ENCODE measurements at places on chromosomes 5 and 9.

GRCh38 chr5:159825551-159826051 lies 90.7 kb upstream of the ADRA1B start:
- no peak for DNase-seq

GRCh38 chr9:6413365-6414246 lies 607 bp downstream of the UHRF2 start:
- DNase-seq = peak; percentile 37

DNA sequence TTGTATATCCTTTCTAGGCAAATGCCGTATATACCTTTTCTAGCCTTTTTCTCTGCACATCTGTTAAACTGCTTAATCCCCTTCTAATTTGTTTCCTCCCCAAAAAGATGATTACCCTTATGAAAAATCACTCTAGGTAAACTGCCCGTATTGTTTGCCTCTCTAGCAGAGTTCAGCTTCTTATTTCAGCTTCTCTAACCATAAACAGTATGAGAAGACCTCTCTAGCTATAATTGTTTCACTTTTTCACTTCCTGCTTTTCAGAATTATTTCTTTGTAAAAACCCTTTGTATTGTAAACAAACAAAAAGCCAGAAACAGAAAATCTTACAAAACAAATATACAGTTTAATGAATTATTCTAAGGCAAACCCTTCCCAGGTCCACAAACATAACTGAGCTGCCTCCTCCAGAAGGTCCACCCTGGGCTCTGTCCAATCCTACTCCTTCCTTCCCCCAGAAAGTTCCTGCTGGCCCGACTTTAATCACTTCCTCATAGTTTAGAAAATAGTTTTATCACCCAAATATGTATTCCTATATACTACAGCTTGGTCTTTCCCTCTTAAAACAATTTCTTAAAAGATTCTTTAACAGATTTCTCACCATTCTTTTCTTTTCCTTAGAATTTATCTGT lies 158.1 kb downstream of the FGF1 start:
- DNase-seq = no peak

- no peak for DNase-seq
These were observed 24.8 kb downstream of the TGFBI start for GRCh38 chr5:136053336-136054141.
